Activated CD8-positive, alpha-beta memory T cell treated with anti-CD3 and anti-CD28 coated beads for 48 hours (primary cell): ENCODE measurements at places on chromosomes 16 and 17.

GRCh38 chr17:48500435-48501426, 30.1 kb downstream of the HOXB1 start:
- no peak for DNase-seq

GRCh38 chr16:53809088-53809932, 105.4 kb downstream of the FTO start:
- no peak for DNase-seq

- DNase-seq: no peak
These were observed 304.6 kb downstream of the ABCC12 start for GRCh38 chr16:47851146-47851545.

DNA sequence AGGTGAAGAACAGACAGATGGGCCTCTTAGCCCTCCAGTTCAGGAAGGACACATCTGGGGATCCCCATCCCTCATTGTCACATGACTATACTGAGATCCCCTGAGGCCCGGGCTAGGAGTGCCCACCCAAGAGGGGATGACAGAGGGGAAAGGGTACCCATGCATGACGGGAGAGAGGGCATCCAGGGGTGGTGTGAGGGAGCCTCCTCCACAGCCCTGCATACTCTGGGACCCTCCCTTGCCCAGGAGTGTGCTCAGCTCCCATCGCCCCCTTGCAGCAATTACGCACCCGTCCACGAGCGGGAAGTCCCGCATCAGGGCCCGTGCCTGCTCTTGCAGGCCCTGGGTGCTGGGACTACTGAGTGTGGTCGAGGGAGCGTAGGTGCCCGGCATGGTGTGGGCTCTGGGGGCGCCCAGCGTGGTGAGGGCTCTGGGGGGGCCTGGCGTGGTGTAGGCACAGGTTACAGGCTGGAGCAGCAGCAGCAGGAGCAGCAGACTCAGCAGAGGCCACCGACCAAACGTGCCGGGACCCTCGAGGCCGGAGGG, 6.5 kb downstream of the DPEP2 start:
- DNase-seq: no peak

- DNase-seq: no peak
These were observed 1.9 kb upstream of the C16orf74 start for GRCh38 chr16:85752511-85753420.

- DNase-seq: no peak
These were observed 50.7 kb upstream of the TOB1 start for GRCh38 chr17:50916708-50917417.

DNA sequence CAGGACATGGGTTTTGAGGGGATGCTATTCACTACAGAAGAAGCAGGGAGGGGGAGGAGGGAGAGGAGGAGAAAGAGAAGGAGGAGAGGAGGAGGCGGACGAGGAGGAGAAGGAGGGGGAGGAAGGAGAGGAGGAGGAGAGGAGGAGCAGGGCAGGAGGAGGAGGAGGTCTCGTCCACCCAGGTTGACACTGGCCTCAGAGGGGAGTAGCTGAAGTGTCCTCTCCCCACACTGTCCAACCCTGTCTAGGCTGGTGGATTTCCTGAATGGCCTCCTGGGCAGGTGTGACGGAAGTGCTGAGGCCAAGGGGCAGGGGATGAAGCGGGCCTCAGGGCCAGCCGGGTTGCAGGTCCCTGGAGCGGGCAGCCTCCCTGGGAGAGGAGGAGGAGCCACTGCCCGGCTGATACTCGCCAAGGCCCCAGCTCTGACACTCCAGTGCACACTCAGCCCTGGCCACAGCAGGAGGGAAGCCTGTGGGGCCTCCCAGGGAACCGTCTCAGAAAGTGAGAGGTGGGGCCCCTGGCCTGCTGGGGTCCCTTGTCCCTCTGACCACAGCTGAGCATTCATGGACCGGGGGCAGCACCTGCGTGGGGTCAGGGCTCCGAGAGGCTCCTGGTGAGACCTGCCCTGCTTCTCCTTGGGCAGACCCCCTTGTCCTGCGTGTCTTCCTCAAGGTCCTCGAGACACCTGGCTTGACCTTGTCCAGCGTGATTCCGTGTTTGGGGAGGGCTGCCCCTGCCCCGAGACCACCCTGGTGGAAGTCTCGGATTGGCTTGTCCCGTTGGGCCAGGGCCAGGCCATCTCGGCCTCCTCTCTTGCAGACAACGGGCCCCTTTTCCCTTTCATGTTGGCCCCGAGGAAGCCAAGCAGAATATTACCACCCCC, 200.6 kb upstream of the CIBAR2 start:
- DNase-seq: no peak

GRCh38 chr16:3946604-3947180, 66.2 kb upstream of the CREBBP start:
- DNase-seq: no peak

DNA sequence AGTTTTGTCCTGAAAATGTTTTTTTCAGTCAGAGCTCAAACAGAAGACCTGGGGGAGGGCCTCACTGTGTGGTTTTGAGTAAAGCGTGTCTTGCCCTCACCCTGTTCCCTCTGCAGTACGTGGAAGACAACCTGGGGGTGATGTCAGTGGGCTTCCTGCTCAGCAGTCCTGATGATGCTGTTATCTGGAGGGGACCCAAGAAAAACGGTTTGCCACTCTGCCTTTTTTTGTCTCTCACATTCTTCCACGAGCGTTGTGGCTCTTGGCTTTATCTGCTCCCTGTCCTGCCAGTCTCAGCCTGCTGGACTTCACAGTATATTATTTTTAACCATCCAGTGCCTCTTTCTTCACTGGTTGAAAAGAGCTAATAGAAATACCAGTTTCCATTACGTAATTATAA, 12.9 kb downstream of the NUBP1 start:
- no peak for DNase-seq

DNA sequence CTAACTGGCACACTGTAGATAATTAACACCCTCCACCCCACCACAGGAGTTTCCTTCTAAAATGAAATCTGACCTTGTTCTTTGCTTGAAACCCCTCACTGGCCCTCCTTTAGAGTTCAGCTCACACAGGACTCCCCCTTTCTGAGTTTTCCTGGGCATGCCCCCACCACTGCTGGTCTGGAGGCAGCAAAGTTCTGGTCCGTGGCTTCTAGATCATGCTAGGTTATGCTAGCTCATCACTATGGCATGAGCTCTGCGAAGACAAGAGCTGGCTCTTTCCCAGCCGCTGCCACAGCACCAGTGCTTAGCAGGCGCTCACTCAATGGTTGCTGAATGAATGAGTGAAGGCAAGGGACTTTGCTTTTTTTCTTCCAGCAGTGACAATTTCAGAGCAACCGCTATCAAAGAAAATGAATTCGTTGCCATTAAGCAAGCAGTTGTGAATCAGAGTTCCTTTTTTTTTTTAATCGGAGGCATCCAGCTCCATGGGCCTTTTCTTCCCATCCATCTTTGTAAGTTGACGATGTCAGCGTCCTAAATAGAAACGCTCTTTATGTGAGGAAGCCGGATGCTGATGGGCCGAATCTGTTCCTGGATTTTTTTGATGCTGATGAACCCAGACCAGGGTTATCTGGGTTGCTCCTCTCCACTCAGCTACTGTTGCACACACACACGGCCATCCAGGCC, 80.8 kb upstream of the NOL11 start:
- no peak for DNase-seq

GRCh38 chr17:29569245-29569950, 897 bp downstream of the TP53I13 start:
- DNase-seq: no peak

- DNase-seq: no peak
These were observed 800 bp downstream of the COX4I1 start for GRCh38 chr16:85800321-85800669.

DNA sequence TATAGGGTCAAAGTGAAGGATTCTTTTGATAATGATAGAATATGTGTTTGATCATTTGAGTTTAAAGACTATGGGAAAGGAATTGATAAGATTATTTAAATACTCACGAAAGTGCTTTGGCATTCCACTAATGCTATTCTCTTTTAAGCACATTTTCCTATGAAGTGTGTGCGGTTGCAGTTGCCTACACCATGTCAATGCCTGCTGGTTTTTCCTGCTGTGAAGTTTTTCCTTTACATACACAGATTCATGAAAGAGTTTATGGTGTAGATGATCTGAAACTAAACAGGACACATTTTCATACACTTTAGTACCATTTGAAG, 78.7 kb downstream of the VMP1 start:
- no peak for DNase-seq

DNA sequence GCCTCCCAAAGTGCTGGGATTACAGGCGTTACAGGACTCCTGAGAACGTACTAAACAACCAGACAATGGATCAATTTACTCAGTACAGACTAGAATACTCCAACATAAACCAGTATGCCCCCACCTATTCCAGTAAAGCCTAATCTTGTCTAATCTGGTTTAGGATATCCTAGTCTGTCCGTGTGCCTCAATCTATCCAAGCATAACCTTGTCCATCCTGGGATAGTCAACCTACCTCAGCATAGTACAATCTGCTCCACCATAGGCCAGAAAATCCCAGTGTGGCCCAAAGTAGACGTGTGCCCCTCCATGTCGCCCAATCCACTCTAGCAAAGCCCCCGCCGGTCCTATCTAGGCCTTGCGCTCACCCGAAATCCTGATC, 625 bp downstream of the DVL2 start:
- no peak for DNase-seq

DNA sequence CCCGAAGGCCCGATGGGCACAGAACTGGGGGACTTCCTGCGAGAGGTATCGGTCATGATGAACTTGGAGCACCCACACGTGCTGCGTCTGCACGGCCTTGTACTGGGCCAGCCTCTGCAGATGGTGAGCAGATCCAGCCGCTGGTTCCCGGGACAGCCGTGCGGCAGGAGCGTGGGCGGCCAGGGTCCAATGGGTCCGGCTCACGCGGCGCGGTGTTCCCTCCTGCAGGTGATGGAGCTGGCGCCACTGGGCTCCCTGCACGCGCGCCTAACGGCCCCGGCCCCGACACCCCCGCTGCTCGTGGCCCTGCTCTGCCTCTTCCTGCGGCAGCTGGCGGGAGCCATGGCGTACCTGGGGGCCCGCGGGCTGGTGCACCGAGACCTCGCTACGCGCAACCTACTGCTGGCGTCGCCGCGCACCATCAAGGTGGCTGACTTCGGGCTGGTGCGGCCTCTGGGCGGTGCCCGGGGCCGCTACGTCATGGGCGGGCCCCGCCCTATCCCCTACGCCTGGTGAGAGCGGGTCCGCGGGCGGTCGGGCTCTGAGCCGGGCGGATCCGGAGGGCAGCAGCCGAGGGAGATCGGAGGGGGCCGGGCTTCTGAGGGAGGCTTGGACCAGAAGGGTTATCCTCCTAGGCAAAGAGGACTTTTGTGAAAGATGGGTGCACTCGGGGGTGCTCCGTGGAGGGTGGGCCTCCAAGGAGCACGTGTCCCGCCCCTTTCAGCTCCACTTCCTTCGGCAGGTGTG, 3.0 kb downstream of the TNK1 start:
- DNase-seq: peak; percentile 47

GRCh38 chr17:73137376-73137775, 27.4 kb upstream of the SSTR2 start:
- no peak for DNase-seq
